SK-N-DZ (cell line): ENCODE measurements at places on chromosomes 16 and 17.
A peak's percentile ranks its signal among the peaks of the same experiment; 100 is the strongest.

- DNase-seq: no peak
These were observed 12.9 kb downstream of the IL21R start for GRCh38 chr16:27414788-27415431.

- DNase-seq: no peak
These were observed 151.2 kb upstream of the TBX2 start for GRCh38 chr17:61248399-61248798.

GRCh38 chr17:35748341-35748841 lies 4.6 kb downstream of the GAS2L2 start:
- DNase-seq: no peak

- DNase-seq: no peak
These were observed 76.3 kb upstream of the KIFC3 start for GRCh38 chr16:57878586-57878985.

DNA sequence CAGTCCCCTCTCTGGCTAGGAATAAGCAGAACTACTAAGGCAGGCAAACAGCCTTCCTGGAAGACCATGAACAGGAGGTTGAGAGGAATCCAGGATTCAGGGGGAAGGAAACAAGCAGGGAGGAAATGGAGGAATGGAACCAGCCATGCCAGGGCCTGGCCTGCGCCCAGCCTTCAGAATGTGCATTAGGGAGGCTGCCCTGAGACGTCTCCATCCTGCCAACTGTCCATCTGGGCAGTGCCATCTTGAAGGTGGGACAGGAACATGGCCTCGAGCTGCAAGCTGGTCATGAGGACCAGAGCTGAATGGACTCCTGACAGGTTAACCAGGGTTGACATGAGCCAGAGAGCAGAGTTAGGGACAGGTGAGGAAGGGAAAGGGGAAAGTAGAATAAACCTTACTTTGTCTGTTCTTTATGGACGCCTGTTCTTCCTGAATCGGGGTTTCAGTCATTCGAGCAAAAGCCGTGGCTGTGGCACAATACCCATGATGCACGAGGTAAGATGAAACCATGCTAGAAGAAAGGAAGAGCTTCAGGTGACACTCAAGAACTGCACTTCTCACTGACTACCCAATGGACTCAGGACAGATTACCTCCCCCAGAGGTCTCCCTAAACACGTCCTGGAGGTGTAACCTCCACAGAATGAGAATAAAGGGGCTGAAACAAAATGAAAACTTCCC lies 12.1 kb upstream of the GFOD2 start:
- DNase-seq: no peak

DNA sequence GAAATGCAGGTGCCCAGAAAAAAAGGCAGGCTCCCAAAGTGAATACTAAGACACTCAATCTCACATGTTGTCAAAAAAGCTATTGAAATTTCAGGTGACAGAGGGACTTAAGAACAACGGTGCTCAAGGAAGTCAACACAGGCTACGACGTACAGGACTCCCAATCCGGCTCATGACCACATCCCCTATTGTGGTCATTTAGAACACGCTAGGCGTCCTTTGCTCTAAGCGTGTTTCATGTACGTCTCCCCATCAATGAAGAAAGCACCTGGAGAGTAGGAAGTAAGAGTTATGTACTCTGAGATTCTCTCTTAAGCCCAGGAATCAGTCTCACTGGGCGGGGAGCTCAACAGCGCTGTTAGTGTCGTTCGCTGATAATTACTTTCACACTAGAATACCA lies 94.1 kb downstream of the MRM3 start:
- no peak for DNase-seq

DNA sequence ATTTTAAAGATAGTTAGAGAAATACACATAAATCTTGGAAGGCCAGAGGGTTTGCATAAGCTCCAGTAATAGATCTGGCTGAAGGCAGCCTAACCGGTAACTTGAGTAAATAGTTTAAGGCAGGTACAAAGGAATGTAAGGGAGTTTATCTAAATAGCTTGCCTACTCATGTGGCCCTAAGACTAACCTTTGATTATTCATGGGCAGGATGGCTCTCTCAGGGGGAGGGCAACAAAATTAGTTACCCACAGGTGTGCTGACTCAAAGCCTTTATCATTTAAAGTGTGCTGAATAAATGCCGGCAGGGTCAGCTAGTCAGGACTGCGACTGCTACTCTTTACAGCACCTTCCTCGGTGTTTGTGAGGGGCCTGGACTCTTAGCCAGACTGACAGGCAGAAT lies 761.3 kb upstream of the KIF2B start:
- no peak for DNase-seq

DNA sequence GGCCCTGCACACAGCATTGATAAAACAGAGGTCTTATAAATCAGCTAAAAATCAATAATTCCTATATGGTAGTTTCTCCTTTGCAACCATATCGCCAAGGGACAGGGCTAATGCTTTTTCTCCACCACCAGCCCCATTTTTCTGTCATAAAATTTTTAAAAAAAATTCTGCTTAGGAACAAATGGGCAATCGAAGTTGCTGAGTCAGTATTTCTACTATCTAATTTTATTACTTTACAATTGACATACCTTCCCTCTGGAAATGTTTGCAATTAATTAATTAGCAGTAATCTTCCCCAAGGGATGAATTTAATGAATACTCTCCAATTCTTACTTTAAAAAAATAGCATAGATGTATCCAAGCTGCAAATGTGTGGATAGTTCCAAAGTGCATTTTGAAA lies 1.7 kb upstream of the IRX6 start:
- DNase-seq: no peak

- DNase-seq: no peak
These were observed at the start of gene CTRL for GRCh38 chr16:67931712-67932461. Gene CTRL, minus strand, starts transcription at chr16:67931862. Its CDS starts 10 bp downstream, at chr16:67931852.

DNA sequence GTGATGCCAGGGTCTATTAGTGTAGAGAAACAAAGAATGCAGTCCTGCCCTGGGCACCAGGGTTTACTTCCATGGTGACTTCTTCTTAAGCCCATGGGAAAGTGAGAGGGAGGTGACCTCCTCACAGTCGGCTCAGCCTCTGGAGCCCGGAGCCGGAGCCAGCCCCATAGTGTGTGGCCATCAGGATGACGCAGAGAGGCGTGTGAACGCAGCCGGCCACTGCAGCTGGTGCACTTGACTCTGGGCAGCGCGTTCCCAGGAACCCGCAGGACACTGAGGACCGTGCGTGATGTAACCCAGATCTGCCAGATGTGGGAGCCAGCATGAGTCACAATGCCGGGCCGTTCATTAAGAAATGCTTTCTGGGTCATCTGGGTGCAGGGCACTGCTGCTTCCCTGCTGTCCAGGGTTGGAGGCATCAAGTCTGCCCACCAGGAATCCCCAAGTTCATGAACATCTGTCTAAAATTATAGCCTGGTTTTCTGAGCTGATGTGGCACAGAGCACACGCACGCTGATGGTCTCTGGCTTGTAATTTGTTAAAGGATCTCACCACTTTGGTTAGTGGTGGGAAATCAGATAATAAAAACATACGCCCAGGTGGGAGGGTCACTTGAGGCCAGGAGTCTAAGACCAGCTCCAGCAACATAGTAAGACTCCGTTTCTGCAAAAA lies 114.1 kb downstream of the PITPNC1 start:
- peak; percentile 93 for DNase-seq

DNA sequence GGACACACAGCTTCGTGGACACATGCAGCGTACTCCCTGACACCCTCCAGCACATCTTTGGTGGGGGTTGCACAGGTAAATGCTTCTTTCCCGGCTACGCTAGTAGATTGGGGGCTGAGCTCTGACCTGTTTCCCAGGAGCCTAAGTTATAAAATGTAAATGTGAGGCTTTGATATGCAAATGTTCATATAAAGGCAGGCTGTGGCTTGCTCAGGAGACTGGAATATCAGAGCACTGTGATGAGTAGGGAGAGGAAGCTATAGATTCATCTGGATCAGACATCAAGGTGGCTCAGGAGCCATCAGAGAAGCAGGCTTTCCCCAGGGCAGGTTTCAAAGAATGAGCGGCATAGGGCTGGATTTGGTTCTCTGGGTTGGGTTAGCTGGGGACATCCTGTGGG lies 3.4 kb upstream of the ETV4 start:
- no peak for DNase-seq

DNA sequence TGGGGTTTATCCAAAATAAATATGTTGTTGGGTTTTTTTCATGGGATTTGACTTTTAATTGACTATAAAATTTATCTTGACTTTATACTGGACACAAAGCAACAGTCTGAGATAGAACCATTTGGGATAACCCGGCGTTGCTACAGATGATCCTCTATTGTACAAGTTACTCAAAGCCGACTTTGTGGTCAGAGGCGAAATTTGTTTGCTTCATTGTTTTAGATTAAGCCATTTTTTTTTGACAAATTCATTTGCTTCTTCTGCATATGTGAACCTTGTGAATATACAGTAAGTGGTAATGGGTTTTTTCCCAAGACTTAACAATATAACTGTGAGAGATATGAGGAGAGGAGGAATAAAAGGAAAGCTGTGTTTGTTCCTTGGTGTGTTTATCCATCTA lies 11.8 kb downstream of the MYO1D start:
- DNase-seq: no peak

- DNase-seq: no peak
These were observed 265.3 kb downstream of the SEC14L1 start for GRCh38 chr17:77405867-77406732.

GRCh38 chr16:87138316-87138715 lies 178.9 kb downstream of the C16orf95 start:
- no peak for DNase-seq

GRCh38 chr16:22013486-22013885 lies 5.6 kb downstream of the MOSMO start:
- no peak for DNase-seq

DNA sequence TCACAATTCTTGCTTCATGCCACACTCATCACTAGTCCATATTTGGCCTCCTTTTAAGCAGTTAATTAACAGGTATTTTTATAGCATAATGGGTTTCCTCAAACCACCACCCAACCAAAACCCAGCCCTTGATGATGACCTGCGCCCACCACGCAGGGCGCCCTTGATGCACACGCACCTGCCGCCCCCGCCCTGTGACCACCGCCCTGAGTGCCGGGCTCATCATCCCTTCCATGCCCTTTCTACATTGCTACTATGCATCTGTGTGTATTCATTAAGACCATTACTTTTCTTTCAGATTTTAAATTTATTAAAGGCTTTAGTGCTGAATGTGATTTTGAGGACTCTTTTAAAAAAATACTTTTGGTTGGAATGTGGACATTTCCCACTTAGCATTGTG lies 204.8 kb upstream of the CHMP6 start:
- DNase-seq: no peak

GRCh38 chr17:34347063-34347462 lies 9.2 kb upstream of the CCL13 start:
- no peak for DNase-seq

- DNase-seq: no peak
These were observed 21.9 kb downstream of the AIPL1 start for GRCh38 chr17:6413065-6413464.

- no peak for DNase-seq
These were observed 13.1 kb downstream of the CNGB1 start for GRCh38 chr16:57957673-57958392.

DNA sequence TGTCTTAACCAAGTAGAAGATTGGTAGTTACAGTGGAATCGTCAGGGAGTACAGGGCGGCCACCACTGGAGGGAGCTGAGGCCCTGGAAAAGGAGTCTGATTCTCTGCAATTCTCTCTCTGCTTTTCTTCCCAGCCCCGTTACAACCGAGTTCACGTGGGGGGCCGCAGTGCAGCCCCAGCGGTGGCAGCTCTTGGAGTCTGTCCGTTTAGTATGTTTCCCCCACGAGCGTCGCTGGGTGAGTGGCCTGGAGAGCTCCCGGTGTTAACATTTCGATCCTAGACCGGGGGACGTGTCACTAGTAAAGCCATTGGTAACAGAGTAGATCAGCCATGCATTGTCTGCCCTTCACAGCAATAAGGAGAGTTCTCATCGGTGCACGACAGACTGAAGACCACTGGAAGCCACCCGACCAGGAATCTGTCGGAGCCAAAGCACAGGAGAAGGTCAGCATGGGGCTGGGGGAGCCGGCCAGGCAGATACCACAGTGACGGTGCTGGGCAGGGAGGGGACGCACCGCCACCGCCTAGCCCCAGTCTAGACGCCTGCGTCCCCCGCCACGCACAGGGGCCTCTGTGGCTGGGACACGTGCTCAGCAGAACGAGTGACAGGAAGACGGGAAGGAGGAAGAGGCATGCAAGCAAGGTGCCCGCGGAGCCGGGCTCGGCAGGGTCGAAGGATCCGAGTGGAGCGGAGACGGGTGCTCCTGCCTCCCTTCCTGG lies 15.7 kb downstream of the SLC16A3 start:
- no peak for DNase-seq

GRCh38 chr17:81533339-81534141 lies 5.4 kb downstream of the FSCN2 start:
- no peak for DNase-seq

- DNase-seq: no peak
These were observed 55.2 kb upstream of the FOXF1 start for GRCh38 chr16:86455116-86455515.

DNA sequence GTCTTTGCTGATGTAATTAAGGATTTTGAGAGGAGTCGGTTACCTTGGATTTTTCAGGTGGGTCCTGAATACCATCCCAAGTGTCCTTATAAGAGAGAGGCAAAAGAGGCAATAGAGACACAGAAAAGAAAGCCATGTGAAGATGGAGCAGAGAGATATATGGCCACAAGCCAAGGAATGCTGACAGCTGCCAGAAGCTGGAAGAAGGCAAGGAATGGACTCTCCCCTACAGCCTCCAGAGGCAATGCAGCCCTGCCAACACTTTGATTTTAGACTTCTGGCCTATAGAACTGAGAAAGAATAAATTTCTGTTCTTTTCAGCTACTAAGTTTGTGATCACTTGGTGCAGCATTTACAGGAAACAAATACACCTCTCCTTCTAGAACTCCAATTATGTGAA lies 8.2 kb upstream of the RNFT1 start:
- DNase-seq: no peak

- DNase-seq: no peak
These were observed 120.3 kb downstream of the MRM1 start for GRCh38 chr17:36721560-36722120.

- no peak for DNase-seq
These were observed 101.5 kb upstream of the CNTNAP4 start for GRCh38 chr16:76175718-76176117.

- no peak for DNase-seq
These were observed 53.5 kb downstream of the KLHDC4 start for GRCh38 chr16:87712184-87712762.
